ENCODE measurements at places on chromosomes 1 and 21. TPM values are rescaled to one million over a fixed set of nuclear protein-coding genes. Genes with fewer than 3 reads are reported as not detected.

GRCh38 chr1:11578004-11578403 lies 76.2 kb downstream of the FBXO2 start:
- no peak for DNase-seq

Gene APCS
- total RNA-seq = not detected

Gene AGO4
- total RNA-seq = 13.2 TPM

Gene SPRR3
- total RNA-seq = not detected

DNA sequence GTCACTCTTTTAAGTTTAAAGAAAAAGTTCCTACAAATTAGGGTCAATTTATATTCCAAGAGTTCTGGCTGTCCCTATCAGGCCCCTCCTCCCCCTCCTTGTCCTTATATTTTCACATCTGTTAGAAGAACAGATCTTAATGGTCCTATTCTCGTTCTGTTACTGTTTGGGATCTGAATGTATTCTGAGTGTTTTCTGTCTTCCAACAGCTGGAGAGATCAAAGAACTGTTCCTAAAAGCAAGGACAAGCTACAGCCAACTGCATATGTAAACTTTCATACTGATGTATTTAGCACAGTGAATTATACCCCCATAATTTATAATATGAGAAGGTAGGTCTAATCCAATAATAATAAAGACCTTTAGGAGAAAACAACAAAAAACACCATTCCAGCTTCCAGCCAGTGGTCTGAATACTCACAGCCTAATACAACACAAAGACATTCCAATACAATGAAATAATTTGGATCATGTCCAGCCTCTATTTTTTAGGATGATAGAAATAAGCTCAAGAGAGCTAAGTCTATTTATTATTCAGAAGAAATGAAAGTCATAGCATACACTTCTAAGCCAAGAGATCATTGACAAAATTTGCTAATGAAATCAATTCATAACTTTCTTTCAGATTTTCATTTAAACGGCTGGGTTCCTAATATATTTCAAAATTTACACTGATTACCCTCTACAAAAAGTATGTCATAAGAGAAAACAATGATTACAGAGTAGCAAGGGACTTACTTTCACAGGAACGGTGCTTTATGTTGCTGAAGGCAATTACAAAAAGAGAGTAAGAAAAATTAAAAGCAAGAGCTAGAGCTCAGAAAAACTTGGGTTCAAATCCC lies 25.3 kb downstream of the WLS start:
- DNase-seq = no peak

DNA sequence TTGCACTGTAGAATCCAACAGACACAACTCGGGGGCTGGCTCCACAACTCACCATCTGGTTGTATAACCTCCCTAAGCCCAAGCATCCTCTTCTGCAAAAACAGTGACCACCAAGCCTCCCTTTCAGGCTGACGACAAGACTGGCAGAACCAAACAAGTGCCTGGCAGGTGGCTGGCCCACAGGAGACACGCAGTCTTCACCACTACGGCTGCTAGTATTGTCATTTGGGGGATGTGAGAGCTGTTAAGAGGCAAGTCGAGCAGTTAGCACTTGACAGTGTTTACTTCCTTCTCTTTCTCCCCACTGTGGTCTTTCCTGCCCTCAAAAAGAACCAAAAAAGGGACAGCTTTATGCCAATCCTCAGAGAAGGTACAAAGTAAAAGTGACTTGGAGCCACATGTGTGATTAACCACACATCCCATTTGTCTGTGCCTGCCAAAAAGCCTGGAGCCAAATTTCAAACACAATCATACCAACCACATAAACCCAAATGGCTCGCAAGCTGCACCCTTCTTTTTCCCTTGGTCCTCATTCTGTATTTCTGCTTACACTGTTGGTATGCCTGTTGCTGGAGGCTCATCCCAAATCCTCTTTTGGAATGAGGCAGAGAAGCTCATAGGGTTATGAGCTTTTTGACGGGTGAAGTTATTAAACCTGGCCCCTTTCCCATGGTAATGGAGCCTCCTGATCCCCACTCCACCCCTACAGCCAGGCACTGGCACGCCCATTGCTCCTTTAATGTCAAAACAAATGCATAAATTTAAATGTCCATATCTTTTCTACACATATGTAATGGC lies 94.1 kb downstream of the TGFBR3 start:
- peak; percentile 36 for DNase-seq

DNA sequence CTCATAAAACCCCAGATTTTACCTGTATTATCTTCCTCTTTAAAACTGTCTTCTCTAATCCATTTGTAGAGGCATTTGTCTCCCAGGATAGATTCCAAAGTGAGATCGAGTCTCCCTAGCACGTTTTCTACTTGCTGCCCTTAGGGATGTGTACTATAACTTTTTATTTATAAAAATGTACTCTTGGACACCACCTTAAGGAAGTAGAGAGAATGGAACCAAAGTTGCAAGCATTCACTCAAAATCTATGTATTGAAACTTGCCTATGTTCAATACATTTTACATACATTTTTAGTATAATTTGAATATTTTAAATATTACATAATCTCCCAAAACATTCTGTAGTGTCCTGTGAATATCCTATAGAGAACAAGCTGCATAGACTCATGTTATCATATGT lies 842 bp upstream of the SPRR2A start:
- DNase-seq = no peak
